ENCODE measurements at places on chromosomes 2 and 18.

DNA sequence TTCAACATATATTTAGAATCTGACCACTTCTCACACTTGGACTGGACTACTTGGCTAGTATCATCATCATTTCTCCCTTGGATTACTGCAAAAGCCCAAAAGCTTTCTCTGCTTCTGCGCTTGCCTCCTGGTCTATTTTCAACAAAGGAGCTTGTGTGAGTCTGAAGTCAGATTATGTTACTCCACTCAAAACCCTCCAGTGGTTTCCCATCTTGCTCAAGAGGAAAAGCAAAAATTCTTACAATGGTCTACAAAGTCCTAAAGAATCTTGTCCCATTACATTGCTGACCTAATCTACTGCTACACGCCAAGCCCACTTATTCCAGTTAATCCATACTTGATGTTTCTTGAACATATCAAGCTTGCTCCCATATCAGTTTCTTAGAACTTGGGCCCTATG lies 9.6 kb downstream of the PREPL start:
- no peak for DNase-seq

GRCh38 chr2:111710085-111710484 lies 173.9 kb downstream of the ANAPC1 start:
- DNase-seq: no peak

- DNase-seq: no peak
Observed at GRCh38 chr2:144718376-144718775, 198.5 kb upstream of the ZEB2 start.

GRCh38 chr2:26335231-26335630 lies 10.7 kb upstream of the SELENOI start:
- no peak for DNase-seq

DNA sequence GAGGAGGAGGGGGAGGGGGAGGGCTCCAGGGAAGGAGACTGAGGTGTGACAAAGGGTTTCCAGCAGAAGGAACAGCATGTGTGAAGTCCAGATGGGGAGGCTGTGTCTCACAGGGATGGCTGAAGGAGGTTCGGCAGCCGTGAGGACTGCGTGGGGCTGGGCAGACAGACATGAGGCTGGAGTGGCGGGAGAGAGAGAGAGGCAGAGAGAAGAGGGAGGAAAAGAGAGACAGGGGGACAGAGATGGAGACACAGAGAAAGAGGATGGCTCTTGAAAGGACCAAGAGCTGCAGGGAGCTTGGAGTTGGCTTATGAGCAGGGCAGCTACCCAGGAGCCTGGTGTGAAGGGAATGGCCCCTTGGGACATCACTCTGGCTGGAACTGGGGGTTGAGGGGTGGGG lies 138.9 kb upstream of the ASB18 start:
- no peak for DNase-seq

GRCh38 chr2:16071039-16071864 lies 130.9 kb downstream of the MYCN start:
- no peak for DNase-seq

DNA sequence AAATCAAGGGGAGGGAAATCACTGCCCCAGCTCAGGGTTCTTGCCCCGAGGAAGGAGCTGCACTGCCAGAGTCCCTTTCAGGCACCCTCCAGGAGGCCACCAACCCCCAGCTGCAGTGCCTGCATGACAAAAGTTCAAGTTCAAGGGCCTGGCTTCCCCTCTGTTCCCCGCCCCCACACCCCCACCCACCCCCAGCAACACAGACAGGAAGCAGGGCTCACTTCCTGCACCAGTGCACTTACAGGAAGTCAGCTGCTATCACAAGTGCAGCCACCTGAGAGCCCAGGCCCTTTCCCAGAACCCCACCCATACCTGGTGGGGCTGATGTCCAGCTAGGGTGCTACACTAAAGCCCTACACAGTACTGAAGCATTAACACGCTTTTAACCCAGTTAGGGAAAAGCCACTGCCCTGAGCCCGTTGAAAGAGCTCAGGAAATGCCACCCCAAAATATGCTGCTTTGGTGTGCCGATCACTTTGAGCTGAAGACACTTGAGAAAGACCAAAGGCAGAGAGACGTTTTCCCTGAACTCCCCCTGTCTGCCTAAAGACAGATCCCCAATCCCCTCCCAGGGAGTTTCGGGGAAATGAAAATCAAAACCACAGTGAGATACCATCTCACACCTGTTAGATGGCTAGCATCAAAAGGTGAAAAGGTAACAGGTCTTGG lies 109.9 kb upstream of the CAB39 start:
- DNase-seq: no peak

DNA sequence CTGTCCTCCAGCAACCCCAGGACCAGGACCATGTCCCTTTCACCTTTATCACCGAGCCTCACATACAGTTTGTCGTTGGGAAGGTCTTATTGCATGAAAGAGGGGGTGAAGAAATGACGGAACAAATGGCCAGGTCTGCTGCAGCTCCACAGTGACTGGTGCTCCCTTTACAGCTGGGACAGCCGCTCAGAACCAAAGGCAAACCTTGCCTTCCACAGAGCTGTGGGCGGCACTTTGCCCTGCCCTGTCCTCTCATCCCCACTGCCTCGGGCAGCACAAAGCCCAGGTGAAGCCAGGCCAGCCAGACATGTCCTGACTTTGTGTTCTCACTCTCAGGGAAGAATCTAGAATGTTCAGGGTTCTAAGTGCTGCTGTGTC lies 961 bp downstream of the GPR55 start:
- no peak for DNase-seq

GRCh38 chr18:5295231-5295920 lies at the start of gene ZBTB14:
ZBTB14 (minus strand) TSS chr18:5295726; CDS start chr18:5293246, 2,480 bp downstream.
- DNase-seq: no peak

- DNase-seq: no peak
Observed at GRCh38 chr2:38613849-38614213, 11.1 kb upstream of the HNRNPLL start.

- DNase-seq: no peak
Observed at GRCh38 chr18:59996370-59996966, 96.7 kb downstream of the PMAIP1 start.

DNA sequence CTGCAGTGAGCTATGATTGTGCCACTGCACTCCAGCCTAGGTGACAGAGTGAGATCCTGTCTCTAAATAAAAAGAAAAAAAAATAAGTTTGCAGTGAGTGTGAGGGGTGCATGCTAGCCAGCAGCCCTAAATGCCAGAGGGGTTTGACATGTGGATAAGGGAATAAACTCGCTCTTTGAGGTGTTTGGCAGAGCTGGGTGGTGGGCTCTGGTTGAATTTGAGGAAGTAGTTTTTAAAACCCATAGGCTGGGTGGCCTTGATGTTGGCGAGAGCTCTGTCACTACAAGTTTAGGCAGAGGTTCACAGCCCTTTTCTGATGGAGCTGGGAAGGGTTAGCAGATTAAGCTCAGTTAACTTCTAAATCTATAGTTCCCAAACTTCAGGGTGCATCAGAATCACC lies 3.1 kb downstream of the ANXA4 start:
- DNase-seq: no peak

- DNase-seq: no peak
Observed at GRCh38 chr2:112661656-112662305, 16.0 kb downstream of the SLC20A1 start.

- no peak for DNase-seq
Observed at GRCh38 chr18:27656905-27657304, 471.8 kb upstream of the CHST9 start.

- DNase-seq: no peak
Observed at GRCh38 chr2:65918760-65919187, 486.4 kb upstream of the SPRED2 start.

- no peak for DNase-seq
Observed at GRCh38 chr18:78739115-78739514, 240.5 kb upstream of the SALL3 start.

GRCh38 chr2:216651351-216651881 lies 18.2 kb downstream of the IGFBP2 start:
- DNase-seq: no peak

GRCh38 chr18:67621049-67621713 lies 104.7 kb upstream of the DSEL start:
- no peak for DNase-seq

- DNase-seq: no peak
Observed at GRCh38 chr18:49135877-49136276, 185.1 kb upstream of the SMAD7 start.
